ENCODE measurements at places on chromosomes 13 and 19.

DNA sequence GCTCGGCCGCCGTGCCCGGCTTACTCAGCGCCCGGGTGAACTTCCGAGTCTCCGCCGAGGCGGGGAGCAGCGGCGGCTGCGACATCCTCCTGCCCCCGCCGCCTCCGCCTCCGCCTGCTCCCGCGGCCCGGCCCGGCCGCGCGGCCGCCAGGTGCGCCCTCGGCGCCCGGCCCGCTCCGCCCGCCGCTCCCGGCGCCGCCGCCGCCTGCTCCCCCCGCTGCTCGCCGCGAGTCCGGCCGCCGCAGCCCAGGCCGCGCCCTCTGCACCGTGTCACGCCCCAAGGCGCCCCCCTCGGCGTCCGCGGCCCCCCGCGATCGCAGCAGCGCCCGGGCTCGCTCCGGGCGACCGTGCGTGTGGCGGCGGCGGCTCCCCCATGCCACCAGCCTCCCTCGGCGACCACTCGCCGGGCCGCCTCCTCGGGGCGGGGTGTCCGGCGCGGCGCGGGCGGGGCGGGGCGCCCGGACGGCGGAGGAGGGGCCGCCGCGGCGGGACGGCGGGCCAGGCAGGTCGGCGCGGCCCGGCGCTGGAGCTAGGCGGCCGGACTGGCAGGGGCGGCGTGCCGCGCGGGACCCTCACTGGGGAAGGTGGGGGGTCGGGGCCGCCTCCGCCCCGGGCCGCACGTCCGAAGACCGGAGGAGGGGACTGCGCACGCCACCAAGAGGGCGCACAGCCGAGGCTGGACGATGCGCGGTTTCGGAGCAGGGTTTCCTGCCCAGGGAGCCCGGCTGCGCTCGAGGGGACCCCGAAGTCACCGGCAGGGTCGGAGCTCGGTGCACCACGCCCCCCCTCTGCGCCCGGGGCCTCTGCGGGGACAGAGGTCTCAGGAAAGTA is 108.6 kb upstream of the DOCK9 start:
- DNase-seq: peak; percentile 76

GRCh38 chr13:34864671-34865070 is 77.4 kb upstream of the NBEA start:
- no peak for DNase-seq

DNA sequence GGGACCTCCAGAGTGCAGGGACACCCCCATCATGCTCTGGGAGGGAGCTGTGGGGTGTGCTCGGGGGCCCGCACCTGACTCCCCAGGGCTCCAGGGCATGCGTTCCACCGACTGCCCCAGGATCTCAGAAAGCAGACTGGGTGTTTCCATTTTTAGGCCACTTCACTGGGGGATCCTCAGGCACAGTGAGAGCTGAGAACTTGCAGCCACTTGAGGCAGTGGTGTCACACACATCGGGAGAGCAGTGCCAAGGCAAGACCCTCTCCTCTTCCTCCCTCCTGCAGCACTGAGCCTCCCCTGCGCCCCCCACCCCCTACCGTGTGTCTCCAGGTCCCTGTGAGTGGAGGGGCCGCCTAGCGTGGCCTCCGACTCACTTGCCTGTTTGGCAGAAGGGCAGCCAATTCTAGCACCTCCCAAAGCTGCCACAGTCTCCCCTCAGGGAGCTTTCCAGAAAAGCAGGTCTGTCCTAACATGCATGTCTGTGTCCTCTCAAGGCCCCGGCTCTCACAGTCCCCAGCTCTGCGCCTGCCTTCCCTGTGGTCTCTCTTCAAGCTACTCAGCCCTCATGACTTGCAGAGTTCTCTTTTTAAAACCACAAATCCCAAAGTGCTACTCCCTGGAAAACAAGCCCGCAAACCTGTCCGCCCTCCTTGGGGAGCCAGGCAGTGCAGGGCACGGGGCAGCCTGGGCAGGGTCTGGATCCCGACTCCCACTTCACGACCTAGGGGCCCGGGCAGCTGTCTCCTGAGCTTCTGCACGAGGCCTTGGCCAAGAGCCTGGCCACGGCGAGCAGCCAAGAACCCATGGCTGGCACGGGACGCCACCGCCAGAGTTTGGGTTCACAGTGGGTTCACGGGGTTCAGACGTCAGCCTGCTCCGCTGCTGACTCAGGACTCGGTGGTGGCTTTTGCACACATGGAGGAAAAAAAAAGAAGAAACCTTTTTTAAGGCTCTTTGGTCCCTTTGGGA is 94.1 kb downstream of the STK24 start:
- no peak for DNase-seq

- no peak for DNase-seq
Observed at GRCh38 chr19:3269916-3270671, 45.6 kb downstream of the CELF5 start.

- no peak for DNase-seq
Observed at GRCh38 chr13:44207476-44207875, 166.1 kb upstream of the SERP2 start.

- no peak for DNase-seq
Observed at GRCh38 chr19:39270036-39270871, 2.1 kb downstream of the IFNL2 start.

DNA sequence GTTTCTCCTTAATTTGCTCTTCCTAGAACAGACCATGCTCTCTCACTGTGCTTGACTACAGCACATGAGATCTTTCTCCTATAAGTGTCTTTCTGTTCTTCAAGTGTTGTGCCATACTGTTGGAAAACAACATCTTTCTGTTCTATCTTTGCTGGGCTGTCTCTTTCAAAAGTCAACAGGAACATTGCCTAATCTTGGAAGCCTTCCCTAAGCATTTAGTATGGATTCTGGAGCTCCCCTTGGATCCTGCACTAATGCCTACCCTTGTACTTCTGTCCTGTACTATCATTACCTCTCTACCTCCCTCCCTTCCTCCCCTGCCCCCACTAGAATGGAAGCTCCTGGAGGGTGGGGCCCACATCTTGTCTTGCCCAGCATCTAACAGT is 26.8 kb downstream of the STARD13 start:
- no peak for DNase-seq

Data from CD8-positive, alpha-beta T cell (primary cell).